Heart left ventricle (tissue), 16 donors: ENCODE measurements at places on chromosomes 7 and 10. TPM values are rescaled to one million over a fixed set of nuclear protein-coding genes. Genes with fewer than 3 reads are reported as not detected.

ASB10 gene
- total RNA-seq = 18.4 TPM

- peak; percentile 49 for DNase-seq
Observed at GRCh38 chr10:34080485-34081346, 734.4 kb downstream of the PARD3 start.

- peak; percentile 82 for DNase-seq
Observed at GRCh38 chr7:55438757-55439525, 73.8 kb downstream of the LANCL2 start.

DNA sequence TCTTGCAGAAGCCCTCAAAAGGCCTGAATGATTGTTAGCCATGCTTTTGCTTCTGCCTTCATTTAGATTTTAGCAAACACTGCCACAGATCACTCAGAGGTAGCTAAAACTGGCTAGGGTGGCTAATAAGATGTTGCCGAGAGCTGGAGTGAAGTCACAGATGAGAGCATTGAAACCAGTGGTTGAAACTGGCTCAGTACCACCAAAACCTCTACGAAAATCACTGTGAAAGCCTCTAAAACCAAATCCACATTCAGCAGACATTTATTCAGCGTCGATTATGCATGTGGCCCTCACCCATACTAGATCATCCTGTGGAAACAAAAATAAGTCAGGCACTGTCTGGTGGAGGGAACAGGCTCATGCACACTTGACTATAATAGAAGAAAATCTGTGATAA, 50.8 kb downstream of the PIK3CG start:
- DNase-seq = no peak

- no peak for DNase-seq
Observed at GRCh38 chr10:59072038-59072437, 104.4 kb upstream of the PHYHIPL start.

DNA sequence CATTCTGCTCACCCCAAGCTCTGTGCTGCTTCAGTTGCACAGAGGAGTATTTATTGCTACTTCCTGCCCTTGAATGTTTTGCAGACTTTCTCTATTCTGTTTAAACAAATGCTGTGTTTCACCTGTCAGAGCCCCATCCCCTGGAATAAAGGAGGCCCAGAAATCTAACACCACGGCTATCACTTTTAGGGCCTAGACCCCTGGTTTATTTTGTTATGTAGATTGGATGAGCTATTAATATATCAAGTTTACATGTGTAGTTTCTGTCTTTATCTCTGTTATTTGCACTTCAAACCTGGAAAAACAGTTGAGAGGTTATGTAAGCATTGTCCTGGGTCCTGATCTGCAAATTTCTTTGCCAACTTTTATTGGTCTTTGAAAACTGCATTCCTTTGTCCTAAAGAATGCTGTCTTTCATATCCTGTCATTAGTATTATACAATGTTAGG, 630.1 kb downstream of the PARD3 start:
- DNase-seq = no peak
